ENCODE measurements at places on chromosomes 12 and 14. TPM values are rescaled to one million over a fixed set of nuclear protein-coding genes. Genes with fewer than 3 reads are reported as not detected.

DNA sequence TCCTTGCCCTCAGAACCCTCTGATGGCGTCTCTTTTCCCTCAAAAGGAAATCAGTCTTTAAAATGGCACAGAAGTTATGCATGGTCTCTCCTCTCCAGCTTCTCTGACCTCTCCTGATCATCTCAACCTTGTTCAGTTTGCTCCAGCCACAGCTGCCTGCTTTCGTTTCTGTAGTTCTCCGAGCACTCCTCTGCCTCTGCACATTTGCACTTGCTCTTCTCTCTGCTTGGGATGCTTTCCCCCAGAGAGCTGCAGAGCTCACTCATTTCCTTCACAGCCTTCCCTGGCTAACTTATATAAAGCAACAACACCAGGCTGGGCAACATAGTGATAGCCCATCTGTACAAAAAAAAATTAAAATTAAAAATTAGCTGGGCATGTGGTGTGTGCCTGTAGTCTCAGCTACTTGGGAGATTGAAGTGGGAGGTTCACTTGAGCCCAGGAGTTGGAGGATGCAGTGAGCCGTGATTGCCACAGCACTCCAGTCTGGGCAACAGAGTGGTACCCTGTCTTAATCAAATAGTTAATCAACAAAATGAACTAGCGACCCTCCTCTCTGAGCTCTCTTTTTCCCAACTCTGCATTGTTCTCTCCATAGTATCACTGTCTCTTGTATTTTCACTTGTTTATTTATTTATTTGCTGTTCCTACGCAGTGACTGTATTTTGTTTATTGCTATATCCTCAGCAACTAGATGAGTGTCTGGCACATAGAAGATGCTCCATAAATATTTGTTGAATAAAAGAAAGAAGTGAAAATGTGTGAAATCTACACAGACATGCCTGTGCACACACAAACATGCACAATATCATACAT is 37.7 kb downstream of the PPFIBP1 start:
- peak overlapping the region; percentile 66 for H3K27ac ChIP-seq
- no peaks in the 10 kb centered on the region for H3K27me3 ChIP-seq
- peak; percentile 73 for DNase-seq
- peaks cover 9% of the 10 kb centered on the region for H3K4me1 ChIP-seq
- no peaks in the 10 kb centered on the region for H3K36me3 ChIP-seq

GRCh38 chr12:49476091-49476490 is 62.7 kb upstream of the KCNH3 start:
- DNase-seq, result no peak
- H3K4me3 ChIP-seq, result no peak overlapping the region
- H3K4me1 ChIP-seq, result peaks cover 3% of the 10 kb centered on the region
- H3K27ac ChIP-seq, result no peak overlapping the region

GRCh38 chr12:52070185-52070925 is 577 bp downstream of the ATG101 start:
- peaks cover 2% of the 10 kb centered on the region for H3K27me3 ChIP-seq
- H3K4me1 ChIP-seq, result peaks cover 33% of the 10 kb centered on the region
- peak overlapping the region; percentile 48 for H3K27ac ChIP-seq
- peak overlapping the region; percentile 95 for H3K4me3 ChIP-seq
- H3K36me3 ChIP-seq, result peaks cover 35% of the 10 kb centered on the region

- no peak overlapping the region for H3K27ac ChIP-seq
- peaks cover 16% of the 10 kb centered on the region for H3K4me1 ChIP-seq
- DNase-seq, result no peak
- no peaks in the 10 kb centered on the region for H3K27me3 ChIP-seq
Observed at GRCh38 chr12:109479761-109480160, 2.3 kb downstream of the UBE3B start.

The MORN3 gene
- total RNA-seq, result 0.13 TPM

DNA sequence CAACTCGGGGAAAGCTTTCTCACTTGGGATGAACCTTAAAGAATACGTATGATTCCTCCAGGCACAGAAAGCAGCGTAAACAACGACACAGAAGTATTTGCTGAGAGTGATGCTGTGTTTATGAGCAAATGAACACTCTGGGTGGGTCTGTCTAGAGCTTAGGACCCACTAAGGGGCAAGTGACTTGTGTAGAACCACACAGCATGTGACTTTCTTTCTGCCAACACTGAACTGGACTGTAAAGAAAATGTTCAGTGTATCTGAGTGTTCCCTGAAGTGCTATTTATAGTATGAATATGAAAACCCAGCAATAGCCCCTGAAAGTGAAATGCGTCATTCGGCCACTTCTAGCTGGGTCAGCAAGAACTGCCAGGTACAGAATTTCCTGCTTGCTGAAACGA is 78.5 kb downstream of the ST8SIA1 start:
- H3K36me3 ChIP-seq, result peaks cover 3% of the 10 kb centered on the region
- peak overlapping the region; percentile 42 for H3K27ac ChIP-seq
- peak; percentile 68 for DNase-seq
- H3K4me3 ChIP-seq, result no peak overlapping the region
- peaks cover 14% of the 10 kb centered on the region for H3K4me1 ChIP-seq

The ZDHHC22 gene
- total RNA-seq, result 0.09 TPM

GRCh38 chr12:107984973-107985372 is 144.1 kb upstream of the WSCD2 start:
- H3K27ac ChIP-seq, result no peak overlapping the region
- no peaks in the 10 kb centered on the region for H3K36me3 ChIP-seq
- H3K4me1 ChIP-seq, result no peaks in the 10 kb centered on the region
- H3K4me3 ChIP-seq, result no peak overlapping the region
- no peak for DNase-seq

DNA sequence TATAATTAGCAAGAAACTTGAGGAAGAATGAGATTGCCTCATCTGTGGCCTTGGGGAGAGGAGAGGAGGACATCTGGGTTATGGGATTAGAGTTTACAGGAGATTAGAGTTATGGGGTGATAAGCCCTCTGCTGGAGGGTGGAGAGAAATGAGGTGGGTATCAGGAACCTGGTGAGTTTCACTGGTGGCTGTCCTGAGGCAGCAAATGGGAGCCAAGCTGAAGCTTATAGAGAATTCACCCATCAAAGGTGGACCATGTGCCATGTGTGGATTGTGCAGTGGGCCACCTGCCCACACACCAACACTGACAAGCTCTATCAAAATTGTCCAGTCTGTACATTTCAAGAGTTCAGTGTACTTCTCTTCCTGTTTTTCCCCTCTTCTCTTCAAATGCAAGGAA is 135.3 kb downstream of the AEBP2 start:
- no peaks in the 10 kb centered on the region for H3K27me3 ChIP-seq
- peak overlapping the region; percentile 78 for H3K27ac ChIP-seq
- peaks cover 17% of the 10 kb centered on the region for H3K4me1 ChIP-seq
- H3K4me3 ChIP-seq, result no peak overlapping the region

DNA sequence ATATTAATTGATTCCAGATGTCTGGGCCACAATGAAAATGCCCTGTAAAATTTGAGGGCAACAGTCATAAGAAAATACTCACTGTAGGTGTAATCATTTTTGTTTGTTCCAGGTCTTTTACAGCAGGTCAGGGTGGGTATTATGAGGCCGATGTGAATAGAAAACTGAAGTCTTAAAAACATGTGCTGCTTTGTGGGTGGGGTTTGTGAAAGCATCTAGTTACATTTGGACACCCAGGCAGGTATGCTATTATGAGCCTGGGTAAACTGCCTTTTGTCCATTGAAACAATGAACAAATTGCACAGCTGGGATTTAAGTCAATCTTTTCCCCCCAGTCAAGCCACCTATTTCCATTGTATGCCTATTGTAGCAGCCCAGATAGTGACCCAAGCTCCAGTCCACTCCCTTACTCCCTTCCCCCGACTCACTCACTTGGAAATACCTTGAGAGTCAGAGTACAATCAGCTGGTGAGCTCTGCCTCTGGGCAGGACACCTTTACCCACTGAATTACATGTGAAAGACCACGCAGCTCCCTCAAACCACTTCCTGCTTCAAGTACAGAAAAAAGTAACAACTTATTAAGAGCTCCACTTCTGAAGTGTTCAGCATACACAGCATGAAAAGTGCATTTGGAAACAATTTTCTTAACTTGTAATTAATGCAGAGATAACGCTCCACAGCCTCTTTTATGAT is 1.8 kb downstream of the IGF1 start:
- no peak for DNase-seq
- H3K36me3 ChIP-seq, result peaks cover 2% of the 10 kb centered on the region

GRCh38 chr12:6038160-6038559 is 86.3 kb downstream of the VWF start:
- no peaks in the 10 kb centered on the region for H3K4me1 ChIP-seq
- H3K27me3 ChIP-seq, result peaks cover 2% of the 10 kb centered on the region
- no peaks in the 10 kb centered on the region for H3K36me3 ChIP-seq
- H3K27ac ChIP-seq, result no peak overlapping the region
- H3K4me3 ChIP-seq, result no peak overlapping the region

DNA sequence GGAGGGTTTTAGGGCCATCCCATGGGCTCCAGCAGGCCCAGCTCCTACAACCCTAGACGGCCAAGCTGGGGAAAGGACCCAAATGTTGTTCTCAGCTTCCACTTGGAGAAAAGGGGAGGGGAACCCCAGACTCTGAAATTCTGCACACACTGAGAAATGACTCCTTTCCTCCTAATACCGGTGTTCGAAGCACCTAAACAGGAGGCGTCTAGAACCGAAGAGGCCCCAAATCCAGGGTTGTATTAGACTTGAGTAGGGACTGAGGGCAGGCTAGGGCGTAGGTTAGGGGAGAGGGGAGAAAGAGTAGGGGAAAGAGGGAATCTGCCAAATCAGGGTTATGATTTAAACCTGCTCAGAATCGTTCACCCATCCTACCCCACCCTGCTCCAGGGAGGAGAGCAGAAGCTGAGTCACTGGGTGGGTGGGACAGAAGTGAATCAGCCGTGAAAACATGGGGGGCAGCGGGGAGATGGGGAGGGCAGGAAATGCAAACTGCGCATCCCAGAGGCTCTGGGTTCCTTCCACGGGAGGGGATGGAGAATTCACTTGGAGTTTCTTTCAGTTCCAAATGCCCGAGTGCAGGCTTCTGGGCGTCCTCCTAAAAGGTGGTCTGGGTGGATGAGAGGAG is 1.0 kb downstream of the IGFBP6 start:
- DNase-seq, result peak; percentile 80
- H3K36me3 ChIP-seq, result peaks cover 13% of the 10 kb centered on the region
- peak overlapping the region; percentile 73 for H3K4me3 ChIP-seq
- peak overlapping the region; percentile 91 for H3K27ac ChIP-seq
- H3K4me1 ChIP-seq, result peaks cover 45% of the 10 kb centered on the region
- H3K27me3 ChIP-seq, result no peaks in the 10 kb centered on the region

GRCh38 chr12:8911606-8912268 is 2.6 kb upstream of the PHC1 start:
- DNase-seq, result no peak
- H3K27ac ChIP-seq, result no peak overlapping the region
- no peak overlapping the region for H3K4me3 ChIP-seq
- H3K36me3 ChIP-seq, result no peaks in the 10 kb centered on the region
- H3K4me1 ChIP-seq, result peaks cover 11% of the 10 kb centered on the region

The IFNG-AS1 gene
- 0.31 TPM for total RNA-seq

DNA sequence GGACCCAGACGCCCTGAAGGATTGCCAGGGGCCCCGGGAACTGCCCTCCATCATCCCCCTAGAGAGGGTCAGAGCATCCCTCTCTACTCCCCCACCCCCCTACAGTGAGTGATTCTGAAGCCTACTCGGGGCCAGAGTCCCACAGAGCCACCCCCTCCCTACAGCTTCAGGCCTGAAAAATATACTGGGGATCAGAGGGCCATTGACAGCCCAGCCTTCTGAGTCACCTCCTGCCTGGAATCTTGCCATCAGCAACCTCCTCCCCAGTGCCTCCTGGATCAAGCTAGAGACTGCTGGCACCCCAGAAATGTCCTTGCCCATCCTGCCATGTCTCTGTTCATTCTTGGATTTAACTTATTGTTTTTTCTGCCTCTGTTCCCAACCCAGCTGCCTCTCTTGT is 21.7 kb upstream of the MIA2 start:
- no peak overlapping the region for H3K27ac ChIP-seq
- H3K4me3 ChIP-seq, result no peak overlapping the region
- no peaks in the 10 kb centered on the region for H3K27me3 ChIP-seq
- no peaks in the 10 kb centered on the region for H3K36me3 ChIP-seq
- no peak for DNase-seq
- H3K4me1 ChIP-seq, result no peaks in the 10 kb centered on the region

The CD4 gene
- 3.1 TPM for total RNA-seq
